ENCODE measurements at places on chromosomes 2 and 18.
A peak's percentile ranks its signal among the peaks of the same experiment; 100 is the strongest.

GRCh38 chr2:232342635-232343565, 35.7 kb upstream of the ALPP start:
- no peak for DNase-seq

GRCh38 chr2:43737097-43737854, 36.6 kb upstream of the DYNC2LI1 start:
- no peak for DNase-seq

GRCh38 chr18:44514106-44514505, 166.6 kb upstream of the SETBP1 start:
- DNase-seq, result no peak

GRCh38 chr18:59822612-59823550, 76.9 kb upstream of the PMAIP1 start:
- DNase-seq, result no peak

DNA sequence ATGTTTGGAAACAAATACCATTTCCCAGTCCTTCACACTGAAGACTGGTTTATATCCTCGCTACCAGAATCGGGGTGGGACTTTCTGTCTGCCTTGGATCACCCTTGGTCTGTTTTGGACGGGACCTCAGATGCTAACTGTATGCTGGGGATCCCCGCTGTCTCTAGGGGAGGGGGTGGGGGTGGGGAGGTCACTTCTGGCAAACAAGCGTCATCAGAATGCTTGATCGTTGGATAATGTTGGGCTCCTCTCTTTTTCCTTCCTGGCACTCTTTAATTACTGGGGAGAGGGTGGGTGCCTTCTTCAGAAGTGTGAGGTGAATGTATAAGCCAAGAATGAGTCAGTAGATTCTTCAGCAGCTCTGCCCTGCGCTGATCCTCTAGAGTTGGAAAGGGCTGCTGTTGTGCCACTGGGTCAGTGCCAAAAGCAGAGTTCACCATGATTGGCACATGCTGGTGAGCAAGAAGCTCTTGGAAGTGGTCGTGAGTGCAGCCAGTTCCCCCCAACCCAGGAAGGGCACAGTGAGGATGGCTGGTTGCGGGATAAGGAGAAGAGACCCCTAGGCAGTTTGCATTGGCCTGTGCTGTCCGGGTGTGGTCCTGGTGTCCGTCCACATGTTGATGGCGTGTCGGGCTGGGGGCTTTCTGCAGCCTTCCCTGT, 32.2 kb downstream of the DGKD start:
- no peak for DNase-seq

- DNase-seq, result no peak
Observed at GRCh38 chr2:67290451-67291290, 106.5 kb upstream of the ETAA1 start.

- DNase-seq, result no peak
Observed at GRCh38 chr2:8445580-8445979, 236.3 kb upstream of the ID2 start.

- DNase-seq, result no peak
Observed at GRCh38 chr18:499776-500631, 497 bp downstream of the COLEC12 start.

DNA sequence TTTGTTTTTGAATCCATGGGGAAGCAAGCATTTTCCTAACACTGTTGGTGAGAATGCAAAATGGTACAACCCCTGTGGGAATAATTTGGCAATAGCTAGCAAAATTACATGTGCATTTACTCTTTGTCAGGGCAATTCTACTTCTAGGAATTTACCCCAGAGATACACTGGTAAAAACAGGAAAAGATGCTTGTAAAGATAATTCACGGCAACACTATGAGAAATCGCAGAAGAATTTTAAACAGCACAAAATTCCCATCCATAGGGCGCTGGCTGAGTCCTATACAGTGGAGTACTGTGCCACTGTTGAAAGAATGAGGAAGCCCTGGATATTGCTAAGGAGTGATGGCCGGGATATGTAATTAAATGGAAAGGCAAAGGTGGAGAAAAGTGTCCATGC, 75.8 kb downstream of the DGKD start:
- no peak for DNase-seq

GRCh38 chr2:172293952-172294351, 133.4 kb upstream of the ITGA6 start:
- no peak for DNase-seq

DNA sequence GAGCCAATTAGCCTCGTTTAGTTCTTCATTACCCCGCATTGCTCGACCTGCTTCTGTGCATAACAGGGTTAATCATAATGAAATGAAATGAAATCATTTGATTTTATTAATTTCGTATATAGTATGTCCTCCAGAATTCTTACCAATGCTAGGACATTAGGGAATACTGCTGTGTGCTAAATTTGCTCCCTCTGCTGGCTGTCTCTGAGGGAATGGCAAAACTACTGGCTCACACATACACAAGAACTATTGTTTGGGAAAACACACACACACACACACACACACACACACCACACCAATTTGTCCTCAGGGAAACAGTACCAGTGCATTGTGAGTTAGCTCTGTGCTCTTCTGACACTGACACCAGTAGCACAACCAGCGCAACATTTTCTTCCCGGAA, 273.3 kb upstream of the TCF4 start:
- no peak for DNase-seq

DNA sequence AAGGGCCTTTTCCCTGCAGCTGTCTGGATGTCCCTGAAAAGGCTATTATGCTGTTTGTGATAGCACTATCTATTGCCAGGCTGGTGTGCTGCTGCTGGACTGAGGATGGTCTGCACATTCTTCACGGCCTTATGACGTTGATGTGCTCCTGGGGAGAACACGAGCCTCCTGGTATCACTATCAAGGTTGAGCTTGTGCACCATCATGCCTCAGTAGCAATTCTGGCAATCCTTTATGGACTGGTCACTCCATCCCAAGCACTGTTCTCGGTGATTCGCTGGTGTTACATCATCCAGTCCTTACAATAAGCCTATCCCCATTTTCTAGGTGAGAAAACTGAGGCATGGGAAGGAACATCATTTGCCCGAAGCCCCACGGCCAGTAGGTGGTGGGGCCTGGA, 18.2 kb upstream of the CCBE1 start:
- DNase-seq, result no peak

GRCh38 chr18:75377258-75377657, 50.2 kb downstream of the SMIM21 start:
- DNase-seq, result no peak

DNA sequence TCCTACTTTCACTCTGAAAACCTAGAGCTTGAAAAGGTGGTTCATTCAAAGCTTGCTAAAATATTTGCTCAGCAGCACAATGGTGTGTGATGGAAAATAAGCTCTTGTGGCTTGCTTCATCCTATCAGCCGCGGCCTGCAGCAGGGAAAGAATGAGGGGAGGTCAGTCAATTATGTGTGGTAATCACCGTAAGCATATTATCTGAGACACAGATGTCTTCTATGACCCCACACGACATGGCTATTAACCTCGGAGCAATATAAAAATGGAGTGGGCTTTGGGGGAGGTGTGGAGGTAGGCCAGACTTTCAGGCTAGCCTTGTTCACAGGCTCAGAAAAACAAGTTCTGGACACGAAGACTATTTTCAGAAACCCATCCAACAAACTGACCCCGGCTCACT, 98.4 kb upstream of the SIX3 start:
- DNase-seq, result no peak

GRCh38 chr2:168224346-168224745, 23.0 kb downstream of the STK39 start:
- DNase-seq, result no peak

- no peak for DNase-seq
Observed at GRCh38 chr2:143694335-143694734, 565.1 kb downstream of the ARHGAP15 start.

DNA sequence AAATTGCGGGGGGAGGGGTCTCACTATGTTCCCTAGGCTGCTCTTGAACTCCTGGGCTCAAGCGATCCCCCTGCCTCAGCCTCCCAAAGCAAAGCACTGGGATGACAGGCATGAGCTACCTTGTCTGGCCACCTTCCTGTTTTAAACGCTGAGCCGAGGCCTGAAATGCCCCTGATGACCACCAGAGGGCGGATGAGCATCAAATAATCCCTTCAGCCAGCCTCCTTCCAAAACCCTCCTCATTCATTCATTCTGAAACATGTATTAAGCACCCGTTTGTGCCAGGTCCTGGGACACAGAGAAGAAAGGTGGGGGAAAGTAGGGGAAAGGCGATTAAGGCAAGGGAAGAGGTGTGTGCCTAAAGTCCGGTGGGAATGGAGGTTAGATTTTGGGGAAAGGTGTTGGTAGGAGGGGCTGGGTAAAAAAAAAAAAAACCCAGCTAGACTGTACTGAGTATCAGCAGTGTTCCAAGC, 30.7 kb upstream of the PTMA start:
- DNase-seq, result peak; percentile 72

- DNase-seq, result no peak
Observed at GRCh38 chr2:191881982-191882816, 35.3 kb upstream of the CAVIN2 start.

DNA sequence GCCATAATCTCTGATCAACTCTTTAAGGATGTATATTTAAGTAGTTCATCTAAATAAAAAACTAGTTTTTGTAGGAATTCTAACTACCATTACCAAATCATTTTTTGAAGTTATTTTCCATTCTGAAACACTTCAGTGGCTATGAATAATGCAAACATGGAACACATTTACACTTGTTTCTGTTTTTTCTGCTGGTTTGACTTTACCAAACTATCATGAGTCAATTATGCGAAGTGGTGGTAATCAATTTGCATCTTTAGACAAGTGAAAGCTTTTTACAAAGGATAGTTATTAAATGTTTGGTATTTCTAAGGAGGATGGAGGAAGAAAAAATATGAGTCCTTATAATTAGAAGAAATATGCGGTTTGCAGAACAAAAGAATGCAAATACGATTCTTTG, 202.0 kb upstream of the MMADHC start:
- no peak for DNase-seq

GRCh38 chr2:23378496-23378895, 6.5 kb upstream of the KLHL29 start:
- DNase-seq, result no peak

DNA sequence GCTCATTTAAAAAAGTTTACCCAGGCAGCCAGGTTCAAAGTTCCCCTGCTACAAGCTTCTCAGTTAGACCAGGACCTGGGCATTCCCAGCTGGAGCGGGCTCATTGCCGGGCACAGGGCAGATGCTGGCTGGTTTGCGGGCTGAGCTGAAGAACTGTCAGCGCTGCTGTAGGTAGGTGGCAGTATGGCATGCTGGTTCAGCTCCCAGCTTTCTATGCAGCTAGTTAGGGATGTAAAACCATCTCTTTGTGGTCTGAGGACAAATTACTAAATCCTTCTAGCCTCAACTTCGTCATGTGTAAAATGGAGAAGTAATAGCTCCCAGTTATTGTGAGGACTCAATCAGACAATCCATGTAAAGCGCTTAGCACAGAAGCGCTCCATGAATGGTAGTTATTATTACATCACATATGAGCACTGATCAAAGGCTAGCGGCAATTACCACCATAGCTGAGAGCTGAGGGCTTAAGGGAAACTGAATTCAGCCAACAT, 2.4 kb upstream of the LDLRAD4 start:
- peak; percentile 24 for DNase-seq

DNA sequence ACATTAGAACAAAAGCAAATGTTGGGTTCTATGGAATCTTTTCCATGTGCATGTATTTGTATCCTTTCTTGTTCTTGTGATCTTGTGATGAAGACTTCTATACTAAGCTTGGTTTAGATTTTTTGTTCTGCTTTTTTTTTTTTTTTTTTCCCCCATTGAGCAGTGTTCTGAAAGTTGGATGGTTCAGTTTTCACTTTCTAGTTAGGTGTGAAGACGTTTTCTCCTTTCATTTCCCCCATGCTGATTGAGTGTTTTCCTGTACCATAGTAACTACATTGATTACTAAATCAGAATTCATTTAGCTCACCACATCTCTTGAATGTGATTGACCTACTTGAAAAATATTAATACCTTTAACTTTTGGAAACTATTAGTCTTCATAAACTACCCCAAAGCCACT, 34.1 kb downstream of the NOP58 start:
- no peak for DNase-seq

- no peak for DNase-seq
Observed at GRCh38 chr2:6578416-6578815, 287.3 kb downstream of the CMPK2 start.

DNA sequence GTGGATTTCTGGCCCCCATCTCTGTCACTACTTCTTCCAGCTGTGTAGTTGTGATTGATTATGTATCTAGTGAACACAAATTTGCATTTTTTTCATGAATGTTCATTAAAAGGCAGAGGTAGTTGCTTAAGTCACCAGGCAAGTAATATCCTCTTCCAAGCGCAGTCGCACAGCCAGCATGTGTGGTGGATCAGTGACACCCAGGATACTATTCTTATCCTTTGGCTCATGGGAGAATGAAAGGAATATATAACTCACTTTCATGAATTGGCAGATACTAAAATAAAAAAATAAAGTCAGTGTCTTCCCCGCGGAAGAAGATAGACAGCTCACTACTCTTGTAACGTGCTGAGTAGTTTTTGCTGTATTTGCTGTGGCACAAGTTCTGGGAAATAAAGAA, 387.8 kb downstream of the CDH7 start:
- DNase-seq, result no peak

GRCh38 chr2:112959109-112959812, 18.5 kb upstream of the IL36G start:
- DNase-seq, result no peak

DNA sequence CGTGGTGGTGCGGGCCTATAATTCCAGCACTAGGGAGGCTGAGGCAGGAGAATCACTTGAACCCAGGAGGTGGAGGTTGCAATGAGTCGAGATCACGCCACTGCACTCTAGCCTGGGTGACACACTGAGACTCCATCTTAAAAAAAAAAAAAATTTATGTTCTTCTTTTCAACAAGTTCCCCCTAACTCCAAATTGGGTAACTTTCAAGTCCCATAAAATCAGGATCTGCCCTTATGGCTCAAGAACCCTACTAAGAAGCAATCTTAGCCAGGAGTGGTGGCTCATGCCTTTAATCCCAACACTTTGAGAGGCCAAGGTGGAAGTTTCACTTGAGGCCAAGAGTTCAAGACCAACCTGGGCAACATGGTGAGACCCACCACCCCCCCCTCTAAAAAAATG, 30.3 kb upstream of the TLK1 start:
- no peak for DNase-seq

DNA sequence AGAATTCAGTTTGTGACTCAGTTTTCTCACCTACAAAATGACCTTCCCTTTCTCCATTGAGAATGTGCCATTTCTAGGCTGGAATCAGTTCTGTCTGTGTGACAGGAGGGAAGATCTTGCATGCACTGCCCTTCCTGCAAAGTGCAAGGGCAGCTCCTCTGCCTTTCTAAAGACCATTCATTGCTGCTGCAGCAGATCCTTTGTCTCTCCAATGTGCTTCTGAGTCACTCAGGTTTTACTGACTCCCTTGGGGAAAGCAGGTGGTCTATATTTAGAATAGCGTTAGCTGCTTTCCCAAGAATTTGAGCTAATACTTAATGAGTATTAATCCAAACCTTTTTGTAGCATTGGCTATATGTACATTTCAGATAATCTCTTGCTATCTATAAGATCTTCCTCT, 62.5 kb downstream of the DAW1 start:
- no peak for DNase-seq

- no peak for DNase-seq
Observed at GRCh38 chr18:27223526-27224291, 38.6 kb upstream of the CHST9 start.

Data from stimulated activated CD8-positive, alpha-beta memory T cell treated with anti-CD3 and anti-CD28 coated beads, Interleukin-4, amount 100 ng/mL, for 24 hours (primary cell).